RCC 7860 (cell line): ENCODE measurements at places on chromosomes 2 and 18.

DNA sequence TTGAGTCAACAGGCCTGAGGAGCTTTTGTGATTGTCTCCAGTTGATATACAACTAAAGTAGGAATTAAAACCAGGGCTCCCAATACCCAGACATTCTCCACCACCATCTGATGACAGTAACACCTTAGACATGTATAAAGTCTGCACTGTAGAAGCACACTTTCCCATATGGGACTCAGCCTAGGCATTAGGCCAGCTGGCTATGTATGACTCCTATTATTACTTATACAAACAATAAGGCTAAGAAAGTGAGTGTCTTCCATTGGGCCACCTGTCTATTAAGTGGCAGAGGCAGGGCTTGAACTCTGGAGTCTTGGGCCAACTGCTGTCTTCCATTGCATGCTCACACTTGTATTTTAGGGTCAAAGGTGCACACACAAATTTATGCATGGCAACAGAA, 32.1 kb upstream of the COLEC12 start:
- DNase-seq, result no peak

GRCh38 chr2:241354668-241355658, 1.1 kb upstream of the FARP2 start:
- DNase-seq, result peak; percentile 72

DNA sequence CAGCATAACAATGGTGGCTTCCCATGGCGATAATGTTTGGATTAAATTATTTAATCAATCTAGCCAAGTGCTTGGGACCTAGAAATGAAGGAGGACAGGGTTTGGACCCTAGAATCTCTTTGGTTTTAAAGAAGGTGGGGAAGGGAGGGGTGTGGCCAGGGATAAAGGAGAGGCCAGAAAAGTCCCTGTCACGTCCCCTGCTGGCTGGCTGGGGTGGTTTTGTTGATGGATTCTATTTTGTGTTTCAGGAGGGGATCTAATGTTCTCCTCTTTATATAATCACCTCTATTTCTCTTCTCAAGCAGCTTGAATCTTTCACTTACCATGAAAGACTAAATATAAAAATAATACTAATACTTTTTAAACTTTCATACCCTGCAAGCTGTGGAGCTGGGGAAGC, 52.6 kb upstream of the GALR1 start:
- DNase-seq, result no peak

DNA sequence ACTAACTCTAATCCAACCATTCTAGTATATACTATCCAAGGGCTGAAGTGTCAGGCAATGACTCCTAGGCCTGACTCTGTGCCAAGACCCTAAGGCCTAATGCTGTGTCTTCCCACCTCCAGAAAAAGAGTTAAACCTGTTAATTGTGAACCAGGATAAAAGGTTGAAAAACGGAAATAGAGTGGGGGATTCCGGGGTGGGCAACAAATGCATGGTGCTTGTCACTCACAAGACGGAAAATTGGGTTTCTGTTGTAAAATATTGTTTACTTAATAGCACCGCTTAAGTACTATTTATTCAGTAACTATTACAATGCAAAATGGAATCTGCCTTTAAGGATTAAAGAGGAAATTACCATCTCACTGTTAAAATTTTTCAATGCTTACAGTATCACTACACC, 3.2 kb downstream of the STK17B start:
- no peak for DNase-seq

DNA sequence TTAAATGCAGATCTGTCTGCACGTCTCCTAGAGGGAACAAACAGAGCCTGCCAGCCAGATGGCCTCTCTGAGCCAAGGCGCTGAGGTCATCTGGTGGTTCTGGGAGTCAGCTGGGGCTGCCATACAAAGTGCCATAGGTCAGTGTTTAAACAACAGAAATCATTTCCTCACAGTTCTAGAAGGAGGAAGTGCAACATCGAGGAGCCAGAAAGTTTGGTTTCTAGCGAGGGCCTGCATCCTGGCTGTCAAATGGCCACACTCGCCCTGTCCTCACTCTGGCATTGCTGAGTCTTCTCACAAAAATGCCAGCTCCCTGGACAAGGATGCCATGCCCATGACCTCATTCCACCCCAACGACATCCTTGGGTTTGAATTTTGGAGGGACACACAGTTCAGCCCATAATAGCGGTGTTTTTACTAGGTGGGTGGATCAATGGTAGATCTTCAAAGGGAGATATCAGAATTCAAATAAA, 59.6 kb downstream of the MYT1L start:
- peak; percentile 95 for DNase-seq

- peak; percentile 36 for DNase-seq
These were observed 1.7 kb downstream of the SLC8A1 start for GRCh38 chr2:40450066-40450795.

GRCh38 chr2:40488101-40488601, 36.3 kb upstream of the SLC8A1 start:
- DNase-seq, result peak; percentile 34

- peak; percentile 96 for DNase-seq
These were observed 128.6 kb downstream of the MSTN start for GRCh38 chr2:189933911-189934399.

DNA sequence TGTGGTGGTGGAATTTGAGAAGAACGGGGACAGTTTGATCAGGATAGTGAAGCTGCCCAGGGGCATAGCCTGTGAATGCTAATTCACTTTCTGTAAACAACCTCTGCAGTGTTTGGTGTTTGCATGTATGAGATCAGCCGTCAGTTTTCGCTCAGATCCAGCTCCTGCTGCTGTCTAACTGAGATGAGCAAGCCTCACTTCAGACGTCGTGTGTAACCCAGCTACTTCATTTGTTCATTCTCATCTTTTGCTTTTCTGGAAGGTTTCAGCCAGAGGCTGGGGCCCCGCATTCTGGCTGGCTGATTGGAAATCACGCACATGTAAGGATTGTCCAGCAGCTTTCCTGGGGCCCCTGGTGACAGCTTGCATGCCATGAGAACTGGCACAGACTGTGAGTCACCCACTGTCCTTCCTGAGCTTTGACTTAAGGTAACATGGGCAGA, 48.9 kb downstream of the LDLRAD4 start:
- DNase-seq, result no peak

GRCh38 chr2:241733391-241734207, 831 bp upstream of the D2HGDH start:
- no peak for DNase-seq

DNA sequence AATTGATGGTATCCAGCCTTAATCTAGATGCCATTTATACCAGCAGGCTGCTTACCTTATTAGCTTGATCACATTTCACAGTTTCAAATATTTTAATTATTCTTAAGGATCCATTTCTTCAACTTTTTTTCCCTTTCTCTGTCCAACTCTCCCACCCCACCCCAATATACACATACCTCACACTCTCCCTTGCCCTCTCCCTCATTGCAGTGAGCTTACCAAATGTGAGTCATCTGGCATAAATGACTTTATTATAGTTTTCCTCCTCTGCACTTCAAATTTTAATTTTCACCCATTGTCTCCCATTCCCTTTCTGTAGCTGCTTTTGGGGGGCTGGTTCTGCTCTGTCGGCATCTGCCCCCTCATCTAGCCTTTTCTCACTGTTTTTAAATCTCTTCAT, 12.9 kb downstream of the HTR2B start:
- DNase-seq, result no peak

GRCh38 chr2:85682378-85682777, 11.8 kb upstream of the GNLY start:
- no peak for DNase-seq

- peak; percentile 9 for DNase-seq
These were observed 55.3 kb upstream of the RMDN2 start for GRCh38 chr2:37869771-37870170.

DNA sequence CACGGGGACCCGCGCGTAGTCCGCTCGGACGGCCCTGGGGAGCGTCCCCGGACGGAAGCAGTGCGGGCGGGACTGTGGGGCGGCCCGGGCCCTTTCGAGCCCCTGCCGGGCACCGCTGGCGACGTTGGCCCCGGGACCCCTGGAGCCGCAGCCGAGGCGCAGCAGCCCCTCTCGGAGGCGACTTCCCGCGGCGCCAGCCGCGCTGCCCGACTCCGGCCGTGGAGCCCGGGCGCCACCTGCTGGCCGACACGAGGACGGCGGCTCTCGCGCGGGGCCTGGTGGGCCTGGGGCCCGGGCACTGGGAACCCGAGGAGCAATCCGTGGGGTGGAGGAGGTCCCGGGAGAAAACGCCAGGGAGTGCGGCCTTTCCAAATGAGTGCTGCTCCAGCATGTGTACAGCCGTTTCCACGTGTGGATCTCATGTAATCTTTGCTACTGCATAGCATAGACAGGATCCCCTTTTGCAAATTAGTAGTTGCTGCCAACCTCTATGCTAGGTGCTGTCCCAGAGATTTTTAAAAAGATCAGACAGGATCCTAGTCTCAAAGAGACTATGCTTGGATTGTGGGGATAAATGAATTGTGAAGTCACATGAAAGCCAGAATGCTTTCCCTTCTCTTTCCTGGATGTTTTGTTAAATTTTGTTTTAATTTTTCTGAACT, 4.0 kb downstream of the ID2 start:
- peak; percentile 38 for DNase-seq

DNA sequence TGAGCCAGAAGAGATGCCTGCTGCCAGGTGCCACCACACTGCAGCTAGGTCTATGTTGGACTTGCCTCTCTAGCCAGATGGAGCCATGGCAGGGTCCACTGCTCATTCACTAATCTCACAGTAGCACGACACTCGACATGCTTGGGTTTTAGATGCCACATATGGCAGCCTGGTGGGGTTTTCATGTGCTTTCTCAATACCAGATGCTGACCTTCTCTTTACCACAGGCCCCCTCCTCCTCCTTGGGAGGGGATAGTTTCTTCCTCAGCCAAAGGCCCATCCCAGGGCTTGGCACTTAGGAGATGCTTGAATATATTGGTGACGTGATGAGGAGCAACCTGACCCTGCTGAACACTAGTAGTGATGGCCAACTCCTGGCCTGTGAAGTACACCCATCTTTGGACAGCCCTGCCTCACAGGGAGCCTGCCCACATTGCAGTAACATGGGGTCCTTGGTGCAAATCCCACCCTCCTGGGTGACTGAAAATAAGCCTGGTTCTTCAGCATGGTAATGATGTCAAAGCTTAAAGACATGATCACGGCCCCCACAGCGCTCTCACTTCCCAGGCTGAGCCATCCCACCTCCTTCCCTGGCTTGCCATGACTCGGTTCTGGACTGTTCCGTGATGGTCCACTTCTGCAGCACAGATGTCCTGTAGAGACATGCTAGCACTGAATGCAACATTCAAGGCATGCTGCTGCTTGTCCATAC, 227.5 kb downstream of the SH3RF3 start:
- DNase-seq, result no peak

DNA sequence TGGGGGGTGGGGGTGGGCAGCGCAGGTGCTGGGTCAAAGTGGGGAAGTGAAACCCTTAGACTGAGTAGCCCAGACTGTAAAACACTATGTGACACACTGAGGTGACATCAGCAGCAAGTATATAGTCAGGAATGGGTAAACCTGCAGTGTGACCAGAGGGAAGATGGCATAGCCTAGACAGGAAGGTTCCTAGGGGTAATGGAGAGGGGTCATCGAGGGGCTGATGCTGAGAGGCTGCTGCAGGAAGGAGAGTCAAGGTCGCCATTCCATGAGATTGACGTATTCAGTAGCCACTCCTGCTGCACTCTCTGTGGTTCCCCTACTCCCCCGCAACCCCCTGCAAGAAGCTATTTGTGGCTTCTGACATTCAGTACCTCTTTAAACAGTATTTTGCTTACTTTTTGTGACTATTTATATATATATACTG, 111.7 kb downstream of the CHST9 start:
- DNase-seq, result no peak

- no peak for DNase-seq
These were observed 16.4 kb upstream of the NFU1 start for GRCh38 chr2:69453475-69454129.

- DNase-seq, result no peak
These were observed 2.2 kb downstream of the AQP4 start for GRCh38 chr18:26863122-26863879.

DNA sequence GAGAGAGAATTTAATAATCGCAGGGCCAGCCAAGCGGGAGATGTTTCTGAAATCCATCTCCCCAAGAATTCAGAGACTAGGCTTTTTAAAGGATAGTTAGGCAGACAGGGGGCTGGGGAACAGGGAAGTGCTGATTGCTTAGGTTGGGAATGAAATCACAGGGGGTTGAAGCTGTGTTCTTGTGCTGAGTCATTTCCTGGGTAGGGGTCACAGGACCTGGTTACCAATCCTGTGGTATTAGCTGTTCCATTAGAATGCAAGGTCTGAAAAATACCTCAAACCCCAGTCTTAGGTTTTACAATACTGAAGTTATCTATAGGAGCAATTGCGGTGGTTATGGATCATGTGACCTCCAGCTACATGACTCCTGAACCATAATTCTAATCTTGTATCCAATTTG, 4.6 kb downstream of the SP140 start:
- DNase-seq, result peak; percentile 90

DNA sequence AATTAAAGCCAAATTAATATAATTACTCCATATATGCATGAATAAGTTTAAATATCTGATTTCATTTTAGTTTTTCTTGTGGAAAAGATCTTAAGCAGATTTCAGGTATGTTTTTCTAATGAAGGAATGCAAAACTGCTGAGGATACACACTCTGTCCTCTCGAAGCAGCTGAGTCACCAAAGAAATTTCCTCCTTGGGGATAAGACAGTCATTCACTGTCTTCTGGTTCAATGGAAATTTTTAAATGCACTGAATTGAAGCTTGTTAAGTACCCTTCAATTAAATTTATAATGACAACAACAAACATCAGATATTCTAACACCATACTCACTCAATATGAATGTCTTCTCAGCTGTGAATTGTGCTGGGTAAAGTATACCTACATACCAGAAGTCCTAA, 101.5 kb upstream of the DNER start:
- DNase-seq, result no peak

DNA sequence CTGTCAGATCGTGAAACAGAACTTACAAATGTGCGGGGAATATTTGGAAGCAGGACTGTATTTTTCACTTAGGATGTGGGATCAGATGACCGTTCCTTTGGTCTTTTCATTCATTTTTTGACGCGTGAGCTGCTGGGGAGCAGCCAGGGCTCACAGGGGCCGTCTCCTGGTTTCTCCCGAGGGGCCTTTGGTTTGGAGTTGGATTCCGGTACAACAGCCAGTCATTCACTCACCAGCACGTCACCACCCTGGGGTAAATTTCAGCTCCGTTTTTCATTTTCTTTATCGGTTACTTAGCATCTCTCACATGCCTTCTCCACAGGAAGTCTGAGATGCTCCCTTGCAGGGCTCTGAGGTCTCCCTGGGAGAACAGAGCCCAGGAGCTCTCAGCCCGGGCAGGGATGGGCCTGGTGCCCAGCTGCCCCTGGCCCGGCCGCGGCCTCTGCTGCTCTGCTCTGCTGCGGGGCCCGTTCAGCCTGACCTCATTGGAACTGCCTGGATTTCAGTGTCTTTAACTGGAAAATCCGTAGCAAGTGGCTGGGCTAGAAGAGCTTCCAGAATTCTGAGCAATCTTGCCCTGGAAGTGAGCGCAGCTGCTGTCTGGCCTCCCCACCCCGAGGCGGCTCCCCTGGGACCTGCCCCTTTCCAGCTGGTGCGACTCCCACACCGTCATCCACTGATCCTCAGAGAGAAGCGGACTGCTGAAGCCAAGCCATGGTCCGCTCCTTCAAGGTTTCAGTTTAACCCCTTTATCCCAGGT, 335.6 kb downstream of the EIPR1 start:
- DNase-seq, result no peak
